ENCODE measurements at places on chromosomes 7 and 10.

- no peak for DNase-seq
These were observed 35.8 kb downstream of the RBM17 start for GRCh38 chr10:6124666-6125065.

GRCh38 chr10:50582766-50583762 is 40.7 kb downstream of the SGMS1 start:
- no peak for DNase-seq

- no peak for DNase-seq
These were observed 148.9 kb upstream of the CDK1 start for GRCh38 chr10:60629332-60629731.

DNA sequence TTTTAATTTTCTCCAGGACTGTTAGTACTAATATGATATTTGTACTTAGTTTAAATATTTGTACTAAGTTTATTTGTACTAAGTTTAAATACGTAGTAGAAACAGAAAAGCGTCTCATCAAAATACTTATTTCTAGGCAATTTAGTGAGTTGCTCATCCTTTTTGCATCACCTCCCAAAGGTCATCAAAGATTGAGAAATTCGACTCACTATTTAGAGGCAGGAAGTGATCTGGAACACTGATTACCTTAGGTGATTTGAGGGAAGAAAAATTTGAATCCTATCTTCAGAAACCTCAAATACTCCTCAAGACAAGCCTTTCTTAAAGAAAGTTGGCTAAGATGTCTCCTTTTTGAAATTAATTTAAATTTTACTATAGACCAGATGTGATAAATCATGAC is 14.5 kb downstream of the WNT16 start:
- no peak for DNase-seq

DNA sequence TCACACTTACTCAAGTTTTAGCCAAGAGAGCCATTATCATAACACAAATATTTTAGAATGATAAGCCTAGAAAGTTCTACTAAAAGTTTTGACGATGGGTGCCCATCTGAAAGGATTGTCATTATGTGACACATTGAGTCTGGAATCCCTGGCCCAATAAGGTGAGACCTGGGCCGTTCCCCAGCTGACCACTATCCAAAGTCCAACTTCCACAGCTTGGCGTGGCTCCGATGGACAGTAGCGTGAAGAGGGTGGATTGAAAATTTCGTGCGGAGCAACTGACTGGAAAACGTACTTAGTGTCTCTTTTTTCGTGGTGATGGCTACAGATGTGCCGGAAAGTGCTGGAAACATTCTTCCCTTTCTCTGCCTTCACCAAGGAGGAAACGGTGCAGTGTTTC is 439.0 kb upstream of the ZMIZ1 start:
- DNase-seq: no peak

- no peak for DNase-seq
These were observed 205.3 kb upstream of the ZNF32 start for GRCh38 chr10:43854007-43854406.

DNA sequence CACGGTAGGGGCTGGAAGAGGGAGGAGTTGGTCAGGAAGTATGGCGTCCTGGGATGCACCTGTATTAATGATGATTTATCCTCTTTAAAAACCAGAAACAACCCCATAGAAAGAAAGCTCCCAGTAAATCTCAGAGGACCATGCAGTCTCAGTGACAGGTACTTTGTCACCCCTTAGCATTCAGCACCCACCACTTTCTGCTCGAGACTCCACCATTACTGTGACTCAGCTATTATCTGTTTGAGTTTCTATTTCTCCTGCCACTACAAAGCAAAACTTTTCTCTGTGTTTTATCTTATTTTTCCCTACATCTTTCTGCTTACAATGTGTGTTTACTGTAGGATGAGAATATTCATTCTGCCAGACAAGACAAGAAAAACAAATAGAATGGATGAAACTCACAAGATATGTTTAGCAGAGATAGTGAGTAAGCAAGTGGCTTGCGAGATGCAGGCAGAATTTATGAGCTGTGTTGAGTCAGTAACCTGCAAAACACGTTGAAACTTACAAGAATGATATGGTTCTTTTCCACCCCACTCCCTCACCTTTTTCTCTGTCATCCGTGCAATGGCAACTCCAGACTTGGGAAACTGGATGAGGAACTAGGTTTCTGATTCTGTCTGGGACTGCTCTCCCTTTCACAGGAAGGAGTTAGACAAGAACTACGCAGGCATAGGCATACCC is 127.1 kb downstream of the AOAH start:
- DNase-seq: no peak

GRCh38 chr7:28718055-28718481 is 240.1 kb downstream of the TRIL start:
- no peak for DNase-seq

- DNase-seq: no peak
These were observed 105.7 kb downstream of the RPS24 start for GRCh38 chr10:78139341-78139740.

DNA sequence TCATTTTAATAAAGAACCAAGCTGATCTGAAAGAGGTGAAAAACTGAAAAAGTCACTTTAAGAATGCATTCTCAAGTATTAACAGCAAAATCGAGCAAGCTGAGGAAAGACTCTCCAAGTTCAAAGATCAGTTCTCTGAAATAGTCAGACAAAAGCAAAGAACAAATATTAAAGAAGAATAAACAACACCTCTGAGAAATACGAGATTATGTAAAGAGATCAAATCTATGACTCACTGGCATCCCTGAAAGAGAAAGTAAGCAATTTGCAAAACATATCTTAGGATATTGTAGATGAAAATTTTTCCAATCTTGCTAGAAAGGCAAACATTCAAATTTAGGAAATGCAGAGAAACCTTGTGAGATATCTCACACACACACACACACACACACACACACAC is 138.4 kb upstream of the HGF start:
- DNase-seq: no peak

DNA sequence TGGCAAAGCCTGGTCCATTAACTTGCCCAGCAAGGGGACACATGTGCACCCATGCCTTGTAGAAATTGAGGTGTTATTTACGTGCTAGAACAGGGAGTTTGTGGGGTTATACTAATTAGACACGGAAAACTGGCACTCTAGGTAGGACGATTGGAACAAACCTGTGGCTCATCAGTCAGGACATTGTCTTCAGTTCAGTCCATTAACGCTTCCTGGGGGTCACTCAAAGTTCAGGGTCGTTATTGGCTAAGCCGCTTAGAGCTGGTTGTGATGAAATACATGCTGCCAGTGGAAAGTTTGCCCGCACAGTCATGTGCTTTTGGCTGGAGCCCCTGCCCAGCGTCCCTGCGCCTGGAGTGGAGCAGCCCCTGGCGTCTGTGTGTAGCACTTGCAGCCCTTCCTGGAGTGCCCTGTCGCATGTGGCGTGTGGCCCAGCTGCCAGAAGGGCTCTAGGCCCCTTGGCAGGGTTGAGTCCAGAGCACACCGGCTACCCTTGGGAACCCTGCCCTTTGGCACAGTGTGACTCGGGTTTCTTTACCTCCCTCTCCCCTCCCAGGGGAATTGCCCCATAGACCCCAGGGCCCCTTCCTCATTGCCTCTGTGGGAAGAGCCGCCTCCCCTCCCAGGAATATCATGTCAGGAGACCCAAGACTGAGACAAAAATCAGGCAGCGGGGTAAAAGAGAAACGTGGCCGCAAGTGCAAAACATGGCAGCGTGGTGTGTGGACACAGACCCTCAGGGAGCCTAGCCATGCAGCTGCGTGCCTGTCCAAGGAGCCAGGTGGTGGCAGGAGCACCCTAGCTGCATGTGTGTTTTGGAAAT is 9.8 kb downstream of the ZNF775 start:
- peak; percentile 56 for DNase-seq

GRCh38 chr7:37108615-37109014 is 340.0 kb downstream of the ELMO1 start:
- no peak for DNase-seq

GRCh38 chr7:158803367-158803969 is 25.8 kb downstream of the ESYT2 start:
- no peak for DNase-seq

GRCh38 chr7:136183981-136184380 is 206.8 kb upstream of the MTPN start:
- no peak for DNase-seq

DNA sequence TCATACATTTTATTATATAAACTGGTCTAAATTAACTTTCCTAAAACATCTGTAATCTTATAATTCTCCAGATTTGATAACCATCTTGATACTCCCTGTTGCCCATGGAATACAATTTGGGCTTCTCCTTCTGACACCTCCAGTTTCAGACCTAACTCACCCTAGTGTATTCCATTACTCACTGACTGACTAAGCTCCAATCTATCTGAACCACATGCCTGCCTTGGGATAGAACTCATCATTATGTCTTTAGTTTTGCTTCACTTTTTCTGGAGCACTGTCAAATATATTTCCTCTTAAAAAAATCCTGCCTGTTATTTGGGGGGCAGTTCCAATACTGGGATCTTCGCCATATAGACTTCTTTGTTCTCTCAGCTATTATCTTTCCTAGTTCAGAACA is 4.9 kb upstream of the FOXP2 start:
- no peak for DNase-seq

GRCh38 chr7:80303315-80303714 is 168.7 kb downstream of the GNAI1 start:
- no peak for DNase-seq

- no peak for DNase-seq
These were observed 17.8 kb upstream of the ERCC6 start for GRCh38 chr10:49556723-49557122.

DNA sequence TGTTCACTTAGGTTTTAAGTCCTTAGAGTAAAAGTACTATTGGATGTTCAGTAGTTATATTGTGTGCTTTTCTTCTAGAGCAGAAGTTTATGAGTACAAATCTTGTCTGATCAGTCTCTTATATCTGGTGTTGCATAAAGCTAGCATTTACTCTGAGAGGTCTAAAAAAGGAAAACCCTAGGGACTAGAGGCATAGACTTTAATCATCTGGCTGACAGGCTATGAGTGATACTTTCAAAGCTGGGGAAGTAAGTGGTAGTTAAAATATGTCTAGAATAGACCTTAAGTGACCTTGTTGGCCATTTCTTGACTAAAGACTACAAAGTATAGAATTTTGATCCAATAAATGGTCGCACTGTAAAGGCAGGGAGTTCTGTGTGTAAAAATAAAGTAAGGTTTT is 32.9 kb upstream of the PHYHIPL start:
- no peak for DNase-seq

- peak; percentile 48 for DNase-seq
These were observed 84.4 kb upstream of the SHH start for GRCh38 chr7:155896531-155897263.

DNA sequence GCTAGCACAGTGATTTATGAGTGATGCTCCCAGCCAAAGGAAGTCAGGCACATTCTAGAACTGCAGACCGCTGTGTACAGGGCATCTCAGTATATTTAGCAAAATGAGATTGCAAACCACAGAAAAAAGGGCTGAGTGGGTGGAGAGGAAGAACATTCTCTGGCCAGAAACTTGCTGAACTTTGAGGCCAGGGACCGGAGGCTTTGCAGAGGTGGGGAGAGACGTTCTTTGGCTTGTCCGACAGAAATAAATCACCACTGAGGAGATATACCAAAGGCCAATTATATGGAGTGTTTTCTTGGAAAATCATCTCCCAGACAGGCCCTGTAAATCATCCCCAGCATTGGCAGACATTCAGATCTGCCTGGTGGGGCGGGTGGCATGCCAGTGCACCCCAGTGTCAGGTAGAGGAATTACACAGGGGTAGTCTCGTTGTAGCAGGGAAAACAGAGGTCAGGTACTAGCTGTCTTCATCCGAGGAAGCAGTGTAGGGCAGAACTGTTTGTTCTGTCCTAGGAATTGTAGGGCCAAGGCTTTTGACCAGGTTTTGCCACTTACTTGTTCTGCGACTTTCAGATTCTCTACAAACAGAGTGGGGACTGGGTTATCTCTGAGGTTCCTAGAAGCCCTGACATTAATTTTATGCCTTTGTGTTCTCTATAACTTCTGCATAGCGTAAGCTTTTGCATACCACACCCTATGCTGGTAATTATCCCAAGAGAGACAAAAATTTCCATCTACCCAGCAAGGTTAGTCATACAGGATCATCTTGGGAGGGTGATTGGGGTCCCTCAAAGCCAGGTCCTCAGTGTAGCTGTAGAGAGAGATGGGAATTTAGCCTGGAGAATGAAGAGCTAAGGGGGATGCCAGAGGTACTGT is 655.6 kb downstream of the LRMDA start:
- DNase-seq: peak; percentile 74

GRCh38 chr7:133775201-133775600 is 351.9 kb upstream of the LRGUK start:
- no peak for DNase-seq

GRCh38 chr7:945556-946255 is 8.8 kb downstream of the ADAP1 start:
- no peak for DNase-seq

GRCh38 chr10:69885379-69886013 is 83.8 kb downstream of the COL13A1 start:
- no peak for DNase-seq

DNA sequence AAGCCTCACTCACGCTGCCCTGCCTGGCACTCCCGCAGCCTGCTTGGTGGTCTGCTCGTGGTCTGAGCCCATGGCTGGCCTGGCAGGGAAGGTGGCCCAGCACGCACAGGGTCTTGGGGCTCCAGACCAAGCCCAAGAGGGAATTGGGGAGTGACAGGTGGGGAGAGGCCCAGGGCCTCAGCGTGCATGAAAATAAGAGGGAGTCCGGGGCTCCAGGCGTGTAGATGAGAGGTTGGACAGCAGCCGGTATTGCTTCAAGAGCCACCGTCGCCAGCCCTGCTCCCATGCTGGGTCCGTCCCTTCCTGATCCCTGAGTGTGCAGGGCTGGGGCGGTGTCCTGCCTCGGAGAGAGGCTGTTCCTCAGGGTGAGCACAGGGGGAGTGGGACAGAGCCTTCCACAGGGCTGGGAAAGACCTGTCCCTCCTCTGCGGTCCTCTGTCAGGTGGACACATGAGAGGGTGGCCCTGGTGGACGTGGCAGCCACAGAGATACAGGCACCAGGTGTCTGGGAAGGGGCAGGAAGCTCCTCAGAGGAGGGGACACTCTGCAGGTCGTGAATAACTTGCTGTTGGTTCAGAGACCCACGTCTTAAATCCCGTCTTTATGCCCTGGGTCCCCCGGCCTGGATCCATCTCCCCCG is 113.1 kb downstream of the INPP5A start:
- no peak for DNase-seq

DNA sequence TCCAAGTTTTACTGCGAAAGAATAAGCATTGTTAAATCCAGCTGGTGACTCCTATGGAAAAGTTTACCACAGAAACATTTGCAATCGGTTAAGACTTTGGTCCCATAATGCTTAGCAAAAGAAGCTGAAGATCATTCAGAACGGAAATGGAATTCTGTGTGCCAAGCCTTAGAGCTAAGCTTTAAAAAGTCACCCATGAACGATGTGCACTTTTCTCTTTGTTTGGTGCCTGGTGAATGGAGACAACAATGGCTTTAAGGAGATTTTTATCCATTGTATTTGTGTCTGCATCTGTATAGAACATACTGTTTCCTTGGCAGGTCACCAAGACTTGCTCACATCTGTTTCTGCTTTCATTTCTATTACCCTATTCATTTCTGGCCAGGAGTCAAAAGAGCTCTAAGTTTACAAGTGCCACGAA is 26.3 kb upstream of the COL1A2 start:
- peak; percentile 88 for DNase-seq
